Fibroblast of the conjunctiva (primary cell): ENCODE measurements at places on chromosomes 1 and 21.

DNA sequence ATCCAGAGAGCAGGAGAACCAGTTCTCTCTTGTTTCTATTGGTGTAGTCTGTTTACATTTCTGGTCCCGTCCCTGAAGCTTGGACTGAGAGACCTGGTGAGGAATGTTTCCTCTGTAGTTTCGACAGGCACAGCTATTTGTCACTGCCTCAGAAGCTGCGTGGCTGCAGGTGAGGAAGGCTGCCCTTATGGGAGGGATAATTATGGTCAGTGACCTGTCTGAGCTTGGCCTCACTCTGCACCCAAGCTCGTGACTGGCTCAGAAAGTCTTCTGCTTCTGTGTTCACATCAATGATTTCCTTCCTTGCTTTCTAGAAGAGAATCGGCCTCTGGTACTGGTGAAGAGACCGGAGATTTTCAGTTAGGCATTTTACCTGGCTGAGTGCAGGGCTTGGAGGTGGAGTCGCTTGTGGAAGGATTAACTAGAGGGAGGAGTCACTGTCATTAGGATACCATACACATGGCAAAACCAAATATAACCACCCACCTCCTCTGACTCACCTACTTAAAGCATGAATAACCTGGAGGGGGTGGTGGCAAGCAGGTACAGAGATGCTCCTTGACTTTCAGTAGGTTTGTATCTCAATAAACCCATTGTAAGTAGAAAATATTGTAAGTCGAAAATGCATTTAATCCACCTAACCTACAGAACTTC lies 19.9 kb upstream of the WDR26 start:
- DNase-seq, result no peak

DNA sequence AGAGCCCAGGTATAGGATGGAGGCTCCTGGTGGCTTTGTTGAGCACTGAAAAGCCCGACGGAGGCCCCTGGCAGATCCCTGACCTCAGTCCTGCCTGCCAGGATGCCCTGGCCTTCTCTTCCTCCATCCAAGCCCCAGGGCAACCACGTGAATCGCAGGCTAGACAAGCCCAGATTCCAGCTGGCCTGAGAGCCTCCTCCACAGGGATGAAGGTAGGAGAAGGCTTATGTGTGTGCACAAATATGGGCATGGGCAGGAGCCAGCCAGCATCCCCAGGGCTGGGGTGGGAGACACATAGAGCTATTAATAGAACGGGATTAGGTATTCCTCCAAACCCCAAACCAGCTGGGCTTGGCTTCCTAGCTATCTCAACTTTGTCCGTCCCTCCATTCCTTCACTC lies 4.0 kb upstream of the EXTL1 start:
- no peak for DNase-seq

- no peak for DNase-seq
These were observed 5.0 kb upstream of the TRABD2B start for GRCh38 chr1:48002142-48002541.

DNA sequence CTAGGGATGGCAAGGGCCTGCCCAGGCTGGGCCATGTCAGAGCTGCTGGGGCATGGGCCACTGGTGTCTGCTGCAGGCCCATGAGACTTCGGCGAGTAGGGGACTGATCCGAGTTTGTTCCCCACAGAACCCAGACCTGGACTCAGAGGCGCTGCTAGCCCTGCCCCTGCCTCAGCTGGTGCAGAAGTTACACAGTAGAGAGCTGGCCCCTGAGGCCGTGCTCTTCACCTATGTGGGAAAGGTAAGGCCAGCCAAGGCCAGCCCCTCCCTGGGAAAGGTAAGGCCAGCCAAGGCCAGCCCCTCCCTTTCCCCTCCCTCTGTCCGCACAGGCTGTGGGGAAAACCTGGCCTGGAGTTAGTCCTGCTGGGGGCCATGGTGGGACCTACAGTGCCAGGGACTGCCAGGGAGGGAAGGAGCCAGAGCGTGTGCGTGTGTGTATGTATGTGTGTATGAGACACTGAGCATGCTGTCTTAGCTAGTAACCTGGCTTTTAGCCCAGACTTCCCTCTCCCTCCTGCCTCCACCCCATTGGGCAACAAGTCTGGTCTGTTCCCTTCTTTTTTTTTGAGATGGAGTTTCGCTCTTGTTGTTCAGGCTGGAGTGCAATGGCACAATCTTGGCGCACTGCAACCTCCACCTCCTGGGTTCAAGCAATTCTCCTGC lies 8.0 kb downstream of the FAAH start:
- peak; percentile 95 for DNase-seq

GRCh38 chr21:39377444-39378050 lies 28.7 kb upstream of the HMGN1 start:
- DNase-seq, result no peak

- no peak for DNase-seq
These were observed 32.8 kb upstream of the PTBP2 start for GRCh38 chr1:96688767-96689166.

DNA sequence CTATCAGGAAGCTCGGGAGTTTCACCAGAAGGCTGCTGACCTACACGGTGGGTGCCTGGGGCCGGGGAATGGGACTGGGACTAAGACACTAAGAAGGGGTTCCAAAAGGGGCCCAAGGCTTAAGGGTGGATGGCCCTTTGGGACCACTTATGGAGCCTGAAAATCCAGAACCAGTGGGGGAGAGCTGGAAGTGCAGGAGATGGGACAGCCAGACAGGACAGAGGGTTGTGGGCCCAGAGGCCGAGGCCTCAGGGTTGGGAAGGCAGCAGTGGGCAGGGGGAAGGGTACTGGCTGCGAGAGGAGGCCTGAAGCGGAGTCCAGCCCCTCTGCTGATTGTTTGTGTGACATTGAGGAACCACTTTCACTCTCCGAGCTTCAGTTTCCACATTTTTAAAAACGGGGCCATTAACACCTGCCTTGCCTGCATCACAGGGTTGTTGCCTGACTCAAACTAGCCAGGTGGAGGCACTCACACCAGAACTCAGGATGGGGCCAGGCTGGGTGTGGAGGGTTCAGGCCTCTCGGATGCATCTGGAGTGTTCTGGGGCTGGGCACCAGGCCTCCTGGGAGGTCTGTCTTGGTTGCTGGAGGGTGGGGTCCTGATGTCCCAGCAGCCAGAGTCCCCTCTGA lies 3.0 kb downstream of the TTC24 start:
- DNase-seq, result no peak

DNA sequence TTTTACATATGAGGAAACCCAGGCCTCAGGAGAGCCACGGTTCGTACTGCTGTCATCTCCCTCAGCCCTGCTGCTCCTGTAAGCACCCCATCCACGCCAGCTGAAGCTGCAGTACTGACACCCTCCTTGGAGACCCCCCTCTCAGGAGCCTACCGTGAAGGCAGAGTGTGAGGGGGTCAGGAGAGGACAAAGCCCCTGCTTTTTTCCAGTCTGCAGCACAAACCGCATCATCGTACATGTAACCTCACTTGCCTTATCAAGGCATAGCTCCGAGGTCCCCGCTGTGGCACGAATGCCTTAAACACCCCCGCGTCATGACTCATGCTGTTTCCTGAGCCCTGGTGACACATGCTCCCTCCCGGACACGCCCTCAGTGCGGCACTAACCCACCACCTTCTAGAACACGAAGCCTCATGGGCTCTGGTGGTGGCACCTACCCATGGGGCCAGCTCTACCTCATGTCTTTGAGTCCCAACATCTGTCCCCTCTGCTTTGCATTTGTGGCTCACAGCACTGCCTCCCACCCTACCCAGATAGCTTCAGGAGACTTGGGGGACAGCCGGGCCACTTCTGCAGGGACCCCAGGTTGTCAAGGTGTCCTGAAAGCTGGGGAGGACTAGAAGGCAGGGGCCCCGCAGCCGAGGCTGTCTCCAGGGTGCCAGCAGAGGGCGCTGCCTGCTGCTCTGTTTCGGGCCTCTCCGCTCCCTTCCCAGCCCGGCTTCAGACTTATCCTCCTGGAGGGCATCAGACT lies 4.9 kb downstream of the SH3BGRL3 start:
- peak; percentile 55 for DNase-seq

- peak; percentile 82 for DNase-seq
These were observed 16.2 kb upstream of the RGS1 start for GRCh38 chr1:192559115-192560006.

GRCh38 chr1:248924696-248925532 lies 18.9 kb downstream of the PGBD2 start:
- peak; percentile 43 for DNase-seq

DNA sequence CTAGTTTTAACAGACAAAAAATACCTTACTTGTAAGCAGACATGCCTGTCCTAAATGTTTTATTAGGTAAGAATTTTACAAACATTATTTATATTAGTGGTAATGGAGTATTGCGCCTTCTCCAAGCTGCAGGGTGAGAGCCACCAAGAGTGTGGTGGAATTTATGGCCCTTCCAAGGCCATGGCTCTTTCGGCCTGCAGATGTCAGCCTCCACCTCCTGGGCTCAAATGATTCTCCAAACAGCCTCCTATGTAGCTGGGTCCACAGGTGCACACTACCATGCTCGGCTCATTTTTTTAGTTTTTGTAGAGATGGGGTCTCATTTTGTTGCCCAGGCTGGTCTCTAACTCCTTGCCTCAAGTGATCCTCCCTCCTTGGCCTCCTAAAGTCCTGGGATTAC lies 56.3 kb downstream of the ITGB3BP start:
- DNase-seq, result no peak

- DNase-seq, result no peak
These were observed 8.6 kb downstream of the ZNF496 start for GRCh38 chr1:247322849-247323586.

GRCh38 chr1:103256490-103256889 lies 148.2 kb upstream of the COL11A1 start:
- no peak for DNase-seq

GRCh38 chr1:34763142-34763781 lies 3.7 kb downstream of the GJB4 start:
- no peak for DNase-seq

GRCh38 chr21:45892916-45893739 lies 88.4 kb upstream of the COL6A1 start:
- DNase-seq, result no peak

DNA sequence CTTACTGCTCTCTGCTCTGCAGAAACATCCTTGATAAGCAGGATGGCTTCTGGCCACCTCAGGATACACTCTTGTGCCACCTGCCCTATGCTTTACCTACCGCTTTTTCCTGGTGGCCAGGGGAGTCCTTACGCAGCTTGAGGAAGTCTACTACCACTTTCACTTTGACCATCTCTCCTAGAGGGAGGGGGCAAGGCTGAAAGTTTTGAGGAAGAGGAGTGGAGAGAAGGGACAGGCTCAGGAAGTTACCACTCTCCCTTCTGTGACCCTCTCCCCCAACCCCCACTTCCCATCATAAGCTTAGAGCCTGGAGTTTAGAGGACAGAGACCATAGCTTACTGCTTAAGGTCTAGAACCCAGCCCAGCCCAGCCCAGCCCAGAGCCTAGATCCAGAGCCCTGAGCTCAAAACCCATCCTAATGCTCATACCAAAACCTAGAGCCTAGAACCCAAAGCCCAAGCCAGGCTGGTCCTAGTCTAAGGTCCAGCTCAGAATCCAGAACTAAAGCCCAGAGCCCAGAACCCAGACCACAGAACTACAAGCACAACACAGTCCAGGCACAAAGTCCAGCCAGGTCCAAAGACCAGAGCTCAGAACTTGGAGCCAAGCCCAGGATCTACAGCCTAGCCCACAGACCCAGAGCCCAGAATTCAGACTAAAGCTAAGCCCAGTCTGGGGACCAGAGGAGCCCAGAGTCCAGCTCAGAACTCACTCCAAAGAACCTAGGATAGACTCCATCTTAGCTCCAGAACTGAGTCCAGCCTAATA lies 18.0 kb upstream of the MFSD2A start:
- DNase-seq, result no peak

- DNase-seq, result no peak
These were observed 56.9 kb downstream of the SLC45A1 start for GRCh38 chr1:8374812-8375211.

GRCh38 chr1:151718011-151718431 lies 1.4 kb upstream of the CELF3 start:
- no peak for DNase-seq

- DNase-seq, result no peak
These were observed 18.3 kb downstream of the EDN2 start for GRCh38 chr1:41466146-41466545.

DNA sequence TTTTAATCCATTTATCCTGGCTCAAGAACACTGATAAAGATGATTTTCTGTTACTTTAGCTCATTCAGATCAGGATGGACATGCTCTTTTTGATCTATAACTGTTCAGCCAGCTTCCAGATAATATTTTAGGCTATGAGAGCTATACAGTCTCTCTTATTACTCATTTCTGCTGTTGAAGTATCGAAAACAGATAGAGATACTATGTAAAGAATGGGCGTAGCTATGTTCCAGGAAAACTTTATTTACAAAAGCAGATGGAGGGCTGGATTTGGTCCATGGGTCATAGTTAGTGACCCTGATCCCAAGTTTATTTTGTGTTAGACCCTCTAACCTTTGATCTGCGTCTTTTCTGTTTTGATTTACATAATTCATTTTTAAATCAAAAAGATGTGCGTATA lies 78.8 kb upstream of the TENT5C start:
- no peak for DNase-seq

GRCh38 chr1:153866045-153866850 lies 56.5 kb downstream of the GATAD2B start:
- peak; percentile 36 for DNase-seq

DNA sequence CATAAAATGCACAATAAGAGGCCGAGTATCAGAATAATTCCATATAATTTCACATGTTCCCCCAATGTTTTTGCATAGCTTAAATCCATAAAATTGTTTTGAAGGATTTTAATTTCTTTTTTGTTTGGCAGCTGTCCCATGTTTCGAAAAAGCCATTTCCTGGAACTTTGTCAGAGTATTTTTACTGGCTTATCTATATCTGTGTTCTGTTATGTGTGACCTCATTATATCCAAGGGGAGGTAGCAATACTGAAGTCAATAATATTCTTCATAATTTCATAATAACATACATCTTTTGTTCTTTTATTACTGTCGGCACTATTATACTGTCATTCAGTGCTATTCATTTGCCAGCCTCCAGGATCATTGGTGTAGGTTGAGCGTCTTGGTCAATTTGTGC lies 9.4 kb upstream of the BACH1 start:
- DNase-seq, result no peak

- DNase-seq, result peak; percentile 49
These were observed 10.9 kb downstream of the MORC3 start for GRCh38 chr21:36330904-36331303.

DNA sequence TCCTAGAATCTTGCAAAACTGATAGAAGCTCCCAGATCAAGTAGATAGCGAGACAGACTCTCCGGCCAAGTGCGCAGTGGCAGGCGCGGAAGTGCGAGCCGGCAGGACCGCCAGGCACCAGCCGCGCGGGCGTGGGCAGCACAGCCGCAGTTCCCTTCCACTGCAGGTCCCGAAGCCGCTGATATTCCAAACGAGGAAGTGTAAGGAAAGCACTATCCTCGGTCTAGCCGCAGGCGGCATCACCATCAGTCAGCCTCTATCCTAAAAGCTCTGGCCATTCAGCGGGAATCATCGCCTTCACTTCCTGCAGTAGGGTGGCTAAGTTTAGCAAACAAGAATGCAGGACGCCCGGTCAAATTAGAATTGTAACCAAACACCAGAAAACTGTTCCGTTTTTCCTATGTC lies 710 bp downstream of the GLRX2 start:
- no peak for DNase-seq

- DNase-seq, result no peak
These were observed 24.0 kb upstream of the ABL2 start for GRCh38 chr1:179253286-179253972.
